ENCODE measurements at places on chromosomes 2 and 18. TPM values are rescaled to one million over a fixed set of nuclear protein-coding genes. Genes with fewer than 3 reads are reported as not detected.

Gene FBXO41
- total RNA-seq: 2.9 TPM

- no peak for DNase-seq
These were observed 49.9 kb upstream of the HS6ST1 start for GRCh38 chr2:128368437-128369107.

DNA sequence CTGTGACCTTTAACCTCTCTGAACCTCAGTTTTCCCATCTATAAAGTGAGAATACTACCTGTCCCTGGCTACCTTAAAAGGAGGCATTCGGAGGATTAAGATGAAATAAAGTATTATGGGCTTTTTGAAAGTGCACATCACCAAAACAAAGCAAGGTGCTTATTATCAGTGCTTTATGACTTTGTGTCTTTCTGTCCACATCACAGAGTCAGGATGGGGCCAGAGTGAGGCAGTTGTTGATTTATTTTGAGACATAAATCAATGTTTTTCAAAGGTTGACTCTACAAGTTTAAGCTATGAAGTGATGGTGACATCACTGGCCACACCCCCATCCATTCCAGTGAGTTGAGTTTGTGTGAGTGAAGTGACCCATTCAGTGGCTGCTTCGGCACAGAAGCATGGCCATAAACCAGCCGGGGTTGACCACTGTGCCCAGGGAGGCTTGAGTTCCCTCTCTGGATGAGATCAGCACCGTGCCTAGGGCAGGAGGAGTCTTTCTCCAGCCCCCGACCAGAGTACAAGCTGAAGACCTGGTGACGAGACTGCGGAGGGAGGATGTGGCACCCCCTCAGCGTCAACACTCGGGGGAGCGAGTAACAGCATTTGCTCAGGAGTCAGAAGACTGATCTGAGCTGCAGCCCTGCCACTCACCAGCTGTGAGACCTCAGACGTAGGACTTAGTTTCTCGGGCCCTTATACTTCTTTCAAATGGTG is 89.0 kb upstream of the PPP1CB start:
- DNase-seq: peak; percentile 60

- DNase-seq: no peak
These were observed 163.0 kb downstream of the FIGN start for GRCh38 chr2:163572850-163573249.

DNA sequence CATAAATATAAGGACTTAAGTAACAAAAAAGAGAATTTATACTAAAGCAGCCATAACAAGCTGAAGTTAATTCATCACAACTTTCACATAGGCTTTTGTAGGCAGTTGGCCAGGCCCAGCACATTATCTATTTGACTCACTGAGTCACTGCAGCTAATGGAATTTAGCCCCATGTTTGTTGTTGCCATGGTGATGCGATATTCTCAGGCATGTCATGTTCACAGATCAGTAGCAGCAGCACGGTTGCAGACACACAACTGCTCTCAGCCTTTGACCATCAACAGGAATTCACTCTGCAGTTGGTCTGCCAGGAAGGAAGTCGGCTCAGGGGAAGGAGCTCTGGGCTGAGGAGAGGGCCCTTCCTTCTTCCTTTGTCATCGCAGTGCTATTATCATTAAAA is 639.8 kb downstream of the TMEM182 start:
- DNase-seq: no peak

Gene CAB39
- total RNA-seq: 51.9 TPM

Gene RAB6C
- not detected for total RNA-seq

Gene SLC11A1
- total RNA-seq: not detected

DNA sequence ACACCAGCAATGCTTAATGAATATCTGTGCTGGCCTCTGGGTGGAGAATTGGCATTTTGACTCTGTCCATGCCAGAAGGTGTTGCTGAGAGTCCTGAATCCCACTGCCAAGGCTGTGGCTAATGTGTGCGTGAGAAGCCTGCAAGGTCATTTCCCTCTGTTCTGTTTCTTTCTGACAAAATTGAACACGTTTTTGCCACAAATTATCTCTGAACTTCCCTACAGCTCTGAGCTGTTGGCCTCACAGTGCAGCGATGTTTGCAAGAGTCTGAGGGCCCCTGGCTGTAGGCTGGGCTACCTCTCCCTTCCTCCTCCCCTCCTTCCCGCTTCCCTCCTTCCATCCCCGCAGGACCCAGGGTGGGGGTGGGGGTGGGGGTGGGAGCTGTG is 154.1 kb upstream of the HS6ST1 start:
- DNase-seq: no peak

- no peak for DNase-seq
These were observed 791.7 kb downstream of the METTL4 start for GRCh38 chr18:1779587-1779986.

DNA sequence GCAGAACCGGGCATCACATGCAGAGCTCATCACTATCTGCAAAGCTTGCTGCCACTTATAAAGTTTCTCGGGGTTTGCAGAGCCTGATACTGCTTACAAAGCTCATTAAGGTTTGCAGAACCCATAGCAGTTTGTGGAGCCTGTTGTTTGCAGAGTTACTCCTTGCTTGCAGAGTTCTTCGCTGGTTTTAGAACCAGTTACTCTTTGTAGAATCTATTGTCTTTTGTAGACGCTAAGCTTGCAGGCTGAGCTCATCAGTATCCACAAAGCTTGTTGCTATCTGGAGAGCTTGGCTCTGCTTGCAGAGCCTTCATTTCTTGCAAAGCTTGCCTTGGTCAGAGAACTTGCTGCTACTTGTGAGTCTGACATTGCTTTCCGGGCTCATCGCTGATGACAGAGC is 106.9 kb downstream of the CELF4 start:
- DNase-seq: no peak

Gene L3MBTL4
- not detected for total RNA-seq

DNA sequence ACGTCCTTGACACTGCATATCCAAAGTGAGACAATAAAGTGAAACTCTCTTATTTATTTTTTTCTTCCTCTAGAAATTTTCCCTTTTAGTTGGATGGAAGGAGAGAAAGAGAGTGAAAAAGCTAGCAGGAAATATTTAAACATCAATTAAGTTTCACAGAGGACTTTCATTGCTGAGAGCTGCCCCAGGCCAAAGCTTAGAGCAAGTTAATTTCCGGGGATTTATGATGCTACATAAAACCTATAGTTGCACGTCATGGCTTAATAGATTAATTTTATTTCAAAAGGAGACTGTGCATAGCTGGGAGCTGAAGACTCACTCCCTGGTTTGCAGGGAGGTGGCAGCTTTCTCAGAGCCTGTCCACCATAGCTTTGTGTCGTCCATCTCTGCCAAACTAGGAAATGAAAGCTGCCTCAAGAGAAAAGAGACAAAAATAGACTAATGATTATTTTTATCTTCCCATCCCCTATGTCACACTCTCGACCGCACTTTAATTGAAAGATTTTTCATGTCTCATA is 323.3 kb upstream of the RAB6C start:
- DNase-seq: no peak

- peak; percentile 29 for DNase-seq
These were observed 352.7 kb upstream of the SLC39A10 start for GRCh38 chr2:195304310-195304709.

- no peak for DNase-seq
These were observed 125.9 kb downstream of the ACOXL start for GRCh38 chr2:110858135-110858725.

Gene MRPL33
- 237 TPM for total RNA-seq

DNA sequence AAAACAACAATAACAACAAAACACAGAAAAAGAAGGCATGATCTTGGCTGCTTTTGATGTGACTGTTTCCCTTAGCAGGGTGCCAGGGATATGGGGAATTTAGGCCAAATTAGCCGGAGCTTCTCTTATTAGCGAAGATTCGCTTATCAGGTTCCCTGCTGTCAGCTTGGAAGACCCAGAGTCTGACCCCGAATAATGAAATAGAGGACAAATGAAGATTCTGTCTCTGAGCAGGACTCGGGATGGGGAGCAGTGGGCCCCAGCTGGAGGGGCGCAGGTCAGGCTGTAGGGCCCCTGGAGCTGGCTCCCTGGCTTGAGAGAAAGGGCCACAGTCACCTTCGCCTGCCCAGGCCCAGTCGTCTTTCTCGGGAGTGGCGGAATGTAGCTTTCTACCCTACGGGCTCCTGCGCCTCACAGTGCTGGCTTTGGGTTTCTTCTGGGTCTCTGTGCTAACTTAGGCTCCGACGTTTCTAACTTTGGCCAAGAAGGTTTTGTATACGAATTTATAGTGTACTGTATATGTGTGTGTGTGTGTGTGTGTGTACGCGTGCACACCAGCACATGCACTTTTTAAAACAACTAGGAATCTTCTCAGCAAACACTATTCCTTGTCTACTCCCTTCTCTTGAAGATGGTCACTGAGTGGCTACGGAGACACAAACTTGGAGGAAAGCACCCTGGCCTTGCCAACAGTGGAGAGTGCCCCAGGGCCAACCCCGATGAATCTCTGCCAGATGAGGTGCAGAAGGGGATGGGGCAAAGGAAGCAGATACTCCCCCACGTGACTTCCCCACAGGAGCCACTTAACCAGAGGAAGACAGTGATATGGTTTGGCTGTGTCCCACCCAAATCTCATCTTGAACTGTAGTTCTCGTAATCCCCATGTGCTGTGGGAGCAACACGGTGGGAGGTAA is 195.6 kb upstream of the COPS8 start:
- no peak for DNase-seq

DNA sequence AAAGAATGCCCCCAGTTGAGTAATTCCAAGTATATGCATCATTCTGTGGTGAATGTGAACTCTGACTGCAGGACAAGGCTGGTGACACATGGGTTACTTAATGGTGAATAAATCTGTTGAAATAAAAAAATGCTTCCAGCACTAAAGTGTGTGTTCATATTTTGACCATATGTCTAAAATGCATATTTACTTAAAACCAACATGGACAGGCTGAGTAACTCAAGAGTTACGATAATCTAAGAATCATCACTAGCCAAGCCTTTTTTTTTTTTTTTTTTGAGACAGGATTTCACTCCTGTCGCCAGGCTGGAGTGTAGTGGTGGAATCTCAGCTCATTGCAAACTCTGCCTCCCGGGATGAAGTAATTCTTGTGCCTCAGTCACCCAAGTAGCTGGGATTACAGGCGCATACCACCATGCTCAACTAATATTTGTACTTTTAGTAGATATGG is 47.1 kb upstream of the CCBE1 start:
- peak; percentile 79 for DNase-seq

Gene PJVK
- total RNA-seq: 0.31 TPM

Gene ASXL3
- total RNA-seq: not detected

GRCh38 chr2:109720380-109721106 is 73.6 kb upstream of the RGPD5 start:
- no peak for DNase-seq

Gene AQP12B
- not detected for total RNA-seq

Gene AGPS
- total RNA-seq: 58.7 TPM

Gene CCDC148
- total RNA-seq: 0.65 TPM

- no peak for DNase-seq
These were observed 23.1 kb upstream of the ALKAL2 start for GRCh38 chr2:310994-311393.

Gene VWA3B
- total RNA-seq: not detected

Gene ST8SIA5
- not detected for total RNA-seq

GRCh38 chr18:26091047-26091630 is 726 bp upstream of the SS18 start:
- DNase-seq: peak; percentile 69

Gene LINC00305
- not detected for total RNA-seq

DNA sequence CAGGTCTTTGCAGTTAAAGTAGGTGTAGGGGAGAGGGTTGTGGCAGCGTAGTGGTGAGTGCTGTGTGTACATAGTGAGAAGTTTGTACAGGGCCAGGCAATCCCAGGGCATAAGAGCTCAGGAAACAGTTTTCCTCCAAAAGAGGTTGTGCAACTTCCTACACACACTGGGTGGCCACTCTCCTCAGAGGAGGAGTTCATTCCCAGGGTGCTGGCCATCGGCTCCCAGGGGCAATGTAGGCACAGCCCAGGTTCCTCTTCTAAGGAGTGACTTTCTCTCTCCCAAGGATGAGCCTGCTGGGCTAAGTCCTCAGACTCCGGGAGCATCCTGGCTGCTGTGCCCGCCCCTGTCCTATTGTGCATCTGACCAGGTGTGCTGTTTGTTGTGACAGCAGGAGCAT is 3.0 kb downstream of the ACOXL start:
- DNase-seq: no peak

- no peak for DNase-seq
These were observed 65.5 kb upstream of the ATG16L1 start for GRCh38 chr2:233185963-233186362.

GRCh38 chr2:64263315-64263714 is 119.1 kb upstream of the PELI1 start:
- DNase-seq: peak; percentile 66

DNA sequence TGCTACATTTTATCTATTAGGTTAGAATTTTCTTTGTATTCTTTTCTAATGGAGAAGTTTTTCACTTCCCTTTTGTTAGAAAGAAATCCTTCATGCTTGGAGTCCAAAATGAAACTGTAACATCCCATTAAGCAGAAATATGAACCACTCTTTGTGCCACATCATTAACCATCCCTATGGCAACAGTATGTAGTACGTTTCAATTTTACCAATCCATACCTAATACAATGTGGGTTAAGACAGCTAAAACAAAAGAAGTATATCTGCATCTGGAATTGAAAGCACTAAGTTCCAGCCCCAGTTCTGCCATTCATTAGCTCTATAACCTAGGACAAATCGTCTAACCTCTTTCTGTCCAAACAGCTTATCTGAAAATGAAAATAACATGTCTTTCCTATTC is 409.2 kb upstream of the SPHKAP start:
- no peak for DNase-seq

Gene LGALSL
- total RNA-seq: 7.6 TPM

DNA sequence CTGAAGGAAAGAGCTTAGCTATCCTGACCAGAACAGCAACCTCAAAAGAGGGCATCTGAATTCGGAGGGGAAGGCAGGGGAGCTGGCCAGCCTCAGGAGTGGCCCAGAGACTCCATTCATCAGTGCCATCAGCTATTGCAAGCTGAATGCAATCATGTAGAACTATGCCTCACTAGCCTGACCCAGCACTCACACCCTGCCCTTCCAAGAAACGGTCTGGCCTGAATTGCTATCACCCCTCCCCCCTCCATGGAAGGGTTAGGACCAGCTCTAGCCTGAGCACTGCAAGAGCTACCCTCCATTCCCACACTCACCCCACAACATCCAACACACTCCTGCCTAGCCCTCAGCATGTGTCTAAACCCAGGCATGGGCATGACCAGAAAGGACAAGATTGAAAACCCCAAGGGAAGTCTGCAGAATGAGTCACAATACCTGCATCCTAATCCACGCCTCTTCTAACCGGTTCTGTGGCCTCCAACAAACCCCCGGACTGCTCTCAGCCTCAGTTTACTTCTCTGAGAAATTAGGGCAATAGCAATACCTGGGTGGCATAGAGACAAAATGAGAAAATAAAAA is 120.3 kb downstream of the BCL11A start:
- no peak for DNase-seq

DNA sequence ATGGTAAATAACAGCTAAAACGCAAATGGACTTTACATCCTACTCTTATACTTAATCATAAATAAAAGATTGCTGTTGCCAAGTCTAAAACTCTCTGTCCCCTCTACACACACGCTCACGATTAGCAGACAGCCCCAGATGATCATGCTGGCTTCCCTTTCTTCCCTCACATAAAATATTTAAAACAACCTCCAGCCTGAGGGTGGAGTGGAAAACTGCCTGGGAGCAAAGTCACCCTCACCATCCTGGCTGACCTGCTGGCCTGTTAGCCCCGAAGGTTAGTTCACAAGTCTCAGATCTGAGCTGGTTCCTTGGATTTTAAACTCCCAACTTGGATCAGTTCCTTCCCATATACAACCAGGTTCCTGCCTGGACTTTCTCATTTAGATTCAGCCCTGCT is 288.2 kb downstream of the NBAS start:
- no peak for DNase-seq

Gene PLEK
- total RNA-seq: not detected

Gene LYPD6B
- total RNA-seq: not detected

Gene CRYGC
- total RNA-seq: not detected
